ENCODE measurements at places on chromosomes 3 and 15.

- no peak for DNase-seq
Measured at GRCh38 chr3:47433796-47434195, 41.9 kb downstream of the SCAP start.

DNA sequence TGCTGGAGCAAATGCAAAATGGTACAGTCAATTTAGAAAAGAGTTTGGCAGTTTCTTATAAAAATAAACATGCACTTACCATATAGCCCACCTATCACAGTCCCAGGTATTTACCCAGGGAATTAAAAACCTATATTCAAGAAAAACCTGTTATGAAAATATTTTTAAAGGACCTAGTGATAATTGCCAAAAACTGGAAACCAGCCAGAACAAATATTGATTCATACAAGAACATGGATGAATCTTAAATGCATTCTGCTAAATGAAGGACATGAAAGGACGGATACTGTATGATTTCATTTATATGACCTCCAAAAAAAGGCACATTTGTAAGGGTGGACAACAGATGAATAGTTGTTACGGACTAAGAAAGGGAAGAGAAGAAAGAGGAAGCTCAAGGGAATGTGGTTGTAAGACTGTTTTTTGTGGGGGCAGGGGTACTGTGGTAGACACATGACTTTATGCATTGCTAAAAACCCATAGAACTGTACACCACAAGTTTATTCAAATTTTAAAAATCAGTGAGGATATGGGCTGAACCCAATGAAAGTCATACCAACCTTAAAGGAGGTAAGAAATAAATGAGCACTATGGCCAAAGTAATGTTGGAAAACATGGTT is 61.0 kb downstream of the ZBBX start:
- DNase-seq = no peak

DNA sequence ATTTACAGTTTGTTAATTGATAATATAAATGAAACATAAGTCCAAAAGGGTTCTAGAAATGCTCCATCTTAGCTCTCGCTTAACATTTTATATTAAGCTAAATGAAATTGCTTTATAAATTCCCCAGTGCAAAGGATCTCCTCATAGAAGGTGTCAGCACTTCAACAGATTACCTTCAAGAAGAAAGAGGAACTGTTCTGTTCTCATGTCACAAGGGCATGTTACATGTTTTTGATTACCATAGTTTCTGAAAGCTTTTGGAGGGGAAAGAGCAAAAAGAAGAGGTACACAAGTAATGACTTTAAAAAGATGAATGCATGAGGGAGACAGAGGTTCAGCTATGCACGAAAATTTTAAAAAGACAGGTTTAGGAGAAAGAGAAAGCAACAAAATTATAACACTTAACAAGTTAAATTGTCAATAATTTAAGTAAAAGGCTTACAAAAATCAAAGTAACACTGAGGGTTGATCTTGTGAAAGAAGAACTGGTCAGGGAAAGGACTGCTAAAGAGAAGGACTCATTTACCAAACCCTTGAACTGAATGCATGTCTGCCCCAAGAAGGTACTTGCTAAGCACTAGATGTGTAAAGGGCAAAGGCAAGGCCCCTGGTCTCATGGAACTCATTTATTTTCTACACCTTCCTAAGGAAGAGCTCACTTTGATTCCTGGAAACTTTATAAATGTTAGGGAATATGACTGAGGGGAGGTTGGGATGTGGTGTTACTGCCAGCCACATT is 45.1 kb downstream of the CCDC191 start:
- DNase-seq = no peak

- no peak for DNase-seq
Measured at GRCh38 chr3:20096135-20096685, 56.0 kb downstream of the KAT2B start.

DNA sequence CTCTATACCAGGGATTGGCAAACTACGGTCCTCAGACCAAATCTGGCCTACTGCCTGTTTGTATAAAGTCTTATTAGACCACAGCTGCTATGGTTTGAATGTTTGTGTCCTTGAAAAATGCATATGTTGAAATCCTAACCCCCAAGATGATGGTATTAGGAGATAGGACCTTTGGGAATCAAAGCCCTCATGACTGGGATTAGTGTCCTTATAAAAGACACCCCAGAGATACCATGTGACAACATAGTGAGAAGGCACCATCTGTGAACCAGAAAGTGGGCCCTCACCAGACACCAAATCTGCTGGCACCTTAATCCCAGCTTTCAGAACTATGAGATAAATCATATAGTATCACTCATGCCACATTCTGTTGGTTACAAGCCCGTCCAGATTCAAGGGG is 7.4 kb downstream of the HMCES start:
- DNase-seq = no peak

All from stimulated activated CD8-positive, alpha-beta memory T cell treated with anti-CD3 and anti-CD28 coated beads, Interleukin-7, amount 100 ng/mL, for 48 hours (primary cell).